Stimulated activated CD8-positive, alpha-beta memory T cell treated with anti-CD3 and anti-CD28 coated beads, Interleukin-15, amount 100 ng/mL, for 1 hour (primary cell): ENCODE measurements at places on chromosomes 13 and 19.

- no peak for DNase-seq
Observed at GRCh38 chr13:90448466-90449037, 898.9 kb upstream of the MIR17HG start.

DNA sequence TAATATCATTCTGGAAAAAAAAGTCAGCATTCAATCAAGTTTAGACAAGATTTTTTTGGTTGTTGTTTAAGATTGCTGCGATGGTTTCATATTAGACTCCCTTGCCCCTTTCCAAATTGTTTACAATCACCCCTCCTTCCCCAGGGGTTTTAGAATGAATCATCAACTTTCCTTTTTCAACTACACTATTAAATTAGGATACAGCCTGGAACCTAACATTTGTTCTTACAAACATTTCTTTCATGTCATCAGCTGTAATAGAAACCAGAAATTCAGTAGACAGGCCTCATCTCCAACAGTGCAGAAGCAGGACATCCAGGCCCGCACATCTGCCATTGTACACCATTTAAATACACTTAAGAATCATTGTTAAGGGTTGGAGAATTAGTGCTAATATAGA is 44.4 kb upstream of the WDFY2 start:
- DNase-seq, result no peak

DNA sequence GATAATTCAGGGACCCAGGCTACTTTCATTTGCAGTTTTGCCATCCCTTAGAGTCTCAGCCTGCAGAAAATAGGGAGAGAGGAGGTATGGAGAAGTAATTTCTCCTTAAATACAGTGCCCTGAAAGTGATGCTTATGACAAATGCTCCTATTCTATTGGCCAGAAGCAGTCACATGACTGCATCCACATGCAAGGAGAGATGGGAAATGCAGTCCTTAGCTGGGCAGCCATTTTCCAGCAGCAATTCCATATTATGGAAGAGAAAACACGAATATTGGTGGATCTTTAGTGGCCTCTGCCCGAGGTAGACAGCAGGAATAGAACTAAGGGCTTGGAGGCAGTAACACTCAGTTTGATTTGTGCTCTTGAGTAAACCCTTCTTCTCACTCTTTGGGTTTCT is 39.4 kb downstream of the VAV1 start:
- no peak for DNase-seq

- no peak for DNase-seq
Observed at GRCh38 chr19:54561840-54562239, 11.8 kb upstream of the LILRA2 start.

DNA sequence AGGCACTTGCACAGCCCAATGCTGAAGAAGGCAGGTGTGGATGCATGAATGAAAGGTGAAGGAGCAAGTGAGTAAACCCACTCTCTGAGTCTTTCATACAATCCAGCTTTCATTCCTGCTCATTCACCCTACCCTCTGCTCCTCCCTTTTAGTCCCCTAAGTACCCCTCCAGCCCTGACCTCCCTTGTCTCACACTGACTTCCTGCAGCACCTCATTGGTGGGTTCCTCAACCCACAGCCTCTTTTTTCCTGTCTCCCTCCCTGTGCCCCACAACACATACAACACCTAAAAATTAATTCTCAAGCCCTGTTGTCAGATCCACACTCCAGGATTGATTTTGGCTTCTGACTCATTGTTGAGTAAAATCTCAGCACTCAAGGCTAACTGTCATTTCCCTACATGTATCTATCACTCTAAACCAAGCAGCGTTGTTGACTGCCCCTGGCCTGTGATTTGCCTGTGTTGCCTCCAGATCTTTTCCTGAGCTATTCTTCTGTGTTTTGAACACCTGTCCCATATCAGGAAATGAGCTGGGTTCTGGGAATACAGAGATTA is 177.3 kb upstream of the SERP2 start:
- DNase-seq, result no peak

DNA sequence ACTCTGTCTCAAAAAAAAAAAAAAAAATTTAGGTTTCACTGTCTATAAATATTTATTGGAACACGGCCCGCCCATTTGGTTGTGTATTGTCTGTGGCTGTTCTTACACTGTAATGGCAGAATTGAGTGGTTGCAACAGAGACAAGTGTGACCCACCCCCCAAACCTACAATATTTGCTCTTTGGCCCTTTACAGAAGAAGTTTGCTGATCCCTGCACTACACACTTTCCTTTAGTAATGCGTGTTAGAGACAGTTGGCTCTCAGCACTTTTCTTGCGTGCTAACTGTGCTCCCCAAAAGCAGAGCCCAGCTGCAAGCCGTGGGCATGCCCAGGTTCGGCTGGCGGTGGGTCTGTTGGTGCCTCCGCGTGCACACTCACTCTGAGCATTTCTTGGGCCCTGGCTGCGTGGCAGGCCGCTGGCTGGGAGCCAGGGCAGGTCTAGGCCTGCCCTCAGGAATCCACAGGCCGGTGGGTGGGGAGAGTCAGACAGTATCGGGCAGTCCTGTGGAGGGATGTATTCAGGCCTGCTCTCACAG is 72.6 kb downstream of the SIPA1L3 start:
- DNase-seq, result no peak

DNA sequence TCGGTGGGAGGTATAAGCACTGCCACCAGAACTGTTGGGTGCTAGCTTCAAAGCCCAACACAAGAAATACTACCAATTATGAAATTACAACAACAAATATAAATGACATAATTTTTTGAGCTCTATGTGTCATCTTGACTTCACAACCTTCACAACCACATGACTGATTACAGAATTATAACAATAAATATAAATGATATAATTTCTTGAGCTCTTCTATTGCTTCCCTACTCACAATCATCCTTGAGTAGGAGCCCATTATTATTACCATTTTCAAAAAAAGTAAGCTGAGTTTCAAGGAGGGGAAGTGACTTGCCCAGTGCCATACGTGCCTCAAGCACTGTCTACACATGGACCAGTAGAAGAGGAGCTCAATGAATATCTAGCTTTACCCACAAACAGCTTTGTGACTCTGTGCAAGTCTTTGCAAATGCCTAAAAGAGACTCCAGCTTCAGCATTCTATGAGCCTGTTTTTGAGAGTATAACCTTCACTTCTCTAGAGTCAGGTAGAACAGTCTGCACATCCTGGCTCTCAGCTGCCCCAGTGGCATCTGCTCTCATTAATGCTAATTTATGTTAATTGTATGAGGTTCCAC is 22.6 kb downstream of the NCAN start:
- DNase-seq, result no peak

GRCh38 chr19:28424077-28424476 is 788.9 kb downstream of the UQCRFS1 start:
- no peak for DNase-seq

GRCh38 chr19:53517114-53517741 is 20.7 kb upstream of the ZNF331 start:
- DNase-seq, result no peak

GRCh38 chr13:43364210-43365038 is 341.0 kb downstream of the DNAJC15 start:
- no peak for DNase-seq

DNA sequence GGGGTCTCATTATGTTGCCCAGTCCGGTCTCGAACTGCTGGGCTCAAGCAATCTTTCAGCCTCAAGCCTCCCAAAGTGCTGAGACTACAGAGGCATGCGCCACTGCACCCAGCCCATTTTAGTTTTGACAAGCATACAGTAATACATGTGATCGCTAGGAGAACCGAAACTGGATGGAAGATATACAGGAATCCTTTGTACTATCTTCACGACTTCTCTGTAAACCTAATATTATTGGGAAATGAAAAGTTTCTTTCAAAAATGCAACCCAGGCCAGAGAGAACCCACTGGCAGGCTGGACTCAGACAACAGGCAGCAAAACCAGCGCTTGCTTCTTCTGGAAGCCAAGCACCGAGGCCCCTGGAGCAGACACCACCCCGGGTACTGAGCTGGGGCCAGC is 9.4 kb downstream of the C19orf12 start:
- no peak for DNase-seq

GRCh38 chr13:42740753-42741152 is 40.6 kb upstream of the FAM216B start:
- DNase-seq, result no peak

GRCh38 chr13:26442541-26442940 is 114.9 kb upstream of the WASF3 start:
- no peak for DNase-seq

GRCh38 chr13:26053418-26053980 is 1.7 kb upstream of the SHISA2 start:
- no peak for DNase-seq

- no peak for DNase-seq
Observed at GRCh38 chr19:51377422-51377821, 5.0 kb upstream of the NKG7 start.

GRCh38 chr13:99335603-99336002 is 28.4 kb upstream of the GPR183 start:
- DNase-seq, result no peak

DNA sequence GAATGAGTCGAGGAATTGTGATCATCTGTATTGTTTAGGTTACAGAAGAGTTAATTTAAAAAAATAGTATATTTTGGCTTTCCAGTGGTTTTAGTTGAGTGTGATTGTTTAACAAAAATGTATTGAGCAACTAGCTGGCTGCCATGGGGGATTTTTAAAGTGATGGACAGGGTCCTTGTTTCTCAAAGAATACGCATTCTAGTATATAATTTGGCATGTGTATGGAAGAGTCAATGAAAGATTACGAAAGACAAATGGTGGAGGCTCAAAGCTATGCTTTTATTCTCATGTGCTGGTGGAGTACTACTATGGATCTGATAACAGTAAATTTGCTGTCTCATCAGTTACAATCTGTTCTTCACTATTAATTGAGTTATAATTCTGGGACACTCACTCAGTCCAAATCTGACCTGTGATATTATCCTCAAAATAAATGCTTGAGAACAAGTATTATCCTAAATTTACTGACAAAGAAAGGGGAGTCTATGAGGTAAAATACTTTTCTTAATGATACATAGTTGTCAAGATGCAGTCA is 240.0 kb downstream of the GPC6 start:
- no peak for DNase-seq

- DNase-seq, result no peak
Observed at GRCh38 chr13:110448677-110449076, 112.8 kb downstream of the RAB20 start.

DNA sequence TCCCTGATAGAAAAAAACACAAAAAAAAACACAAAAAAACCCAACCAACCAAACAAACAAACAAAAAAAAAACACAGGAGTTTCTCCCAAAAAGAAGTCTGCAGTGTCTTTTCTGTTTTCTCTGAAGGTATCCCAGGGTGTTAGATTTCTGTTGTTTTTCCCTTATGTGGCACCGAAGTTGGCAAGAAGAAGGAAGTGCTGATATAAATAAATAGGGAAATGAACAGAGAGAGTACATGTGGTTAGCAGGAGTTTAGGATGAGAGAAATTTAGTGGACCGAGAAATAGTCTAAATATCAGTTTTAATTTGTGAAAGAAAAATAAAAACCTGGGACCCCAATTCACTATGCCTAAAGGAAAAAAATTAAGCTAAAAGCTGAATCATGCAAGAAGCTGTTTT is 287.0 kb upstream of the SGCG start:
- DNase-seq, result no peak

GRCh38 chr13:95184317-95184716 is 116.9 kb downstream of the ABCC4 start:
- DNase-seq, result no peak

- no peak for DNase-seq
Observed at GRCh38 chr19:33683881-33684537, 62.3 kb downstream of the CHST8 start.

- no peak for DNase-seq
Observed at GRCh38 chr13:25300861-25301346, 521 bp upstream of the NUP58 start.

DNA sequence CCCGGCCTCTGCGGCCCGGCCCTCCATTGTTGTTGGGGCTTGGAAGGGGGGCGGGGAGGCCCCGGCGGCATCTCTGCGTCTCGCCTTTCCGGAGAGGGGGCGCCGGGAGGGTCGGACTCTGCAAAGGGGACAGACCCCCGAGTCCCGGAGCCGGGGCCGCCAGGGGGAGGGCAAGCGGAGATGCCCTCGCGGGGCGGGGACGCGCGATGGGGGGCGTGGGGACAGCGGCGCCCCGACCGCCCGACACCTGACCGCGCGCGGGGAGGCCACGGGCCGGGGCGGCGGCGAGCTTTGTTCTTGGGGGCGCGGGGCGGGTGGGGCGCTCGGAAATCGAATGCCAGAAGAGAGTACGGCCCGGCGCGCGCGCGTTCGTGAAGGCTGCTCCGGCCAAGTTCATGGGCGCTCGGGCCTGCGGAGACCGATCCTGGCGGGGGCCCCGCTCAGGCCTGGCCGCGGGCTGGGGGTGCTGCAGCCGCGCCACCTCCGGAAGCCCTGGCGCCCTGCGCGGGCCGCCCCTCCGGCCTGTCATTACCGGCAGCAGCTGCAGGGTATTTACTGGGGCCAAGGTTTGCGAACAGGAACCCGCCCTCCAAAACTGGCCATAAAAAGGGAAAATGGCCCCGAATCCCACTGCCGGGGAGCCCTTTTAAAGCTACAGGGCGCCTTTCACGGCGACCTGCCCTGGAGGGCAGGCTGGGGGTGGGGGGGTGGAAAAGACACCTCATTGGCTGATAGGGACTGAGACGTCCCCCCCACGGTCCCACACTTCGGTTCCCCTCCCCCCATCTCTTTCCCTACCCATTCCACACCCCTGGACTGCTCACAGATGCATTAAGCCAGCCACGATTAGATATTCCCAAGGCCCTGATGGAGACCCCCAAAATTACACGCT is 11.1 kb upstream of the NANOS3 start:
- no peak for DNase-seq

DNA sequence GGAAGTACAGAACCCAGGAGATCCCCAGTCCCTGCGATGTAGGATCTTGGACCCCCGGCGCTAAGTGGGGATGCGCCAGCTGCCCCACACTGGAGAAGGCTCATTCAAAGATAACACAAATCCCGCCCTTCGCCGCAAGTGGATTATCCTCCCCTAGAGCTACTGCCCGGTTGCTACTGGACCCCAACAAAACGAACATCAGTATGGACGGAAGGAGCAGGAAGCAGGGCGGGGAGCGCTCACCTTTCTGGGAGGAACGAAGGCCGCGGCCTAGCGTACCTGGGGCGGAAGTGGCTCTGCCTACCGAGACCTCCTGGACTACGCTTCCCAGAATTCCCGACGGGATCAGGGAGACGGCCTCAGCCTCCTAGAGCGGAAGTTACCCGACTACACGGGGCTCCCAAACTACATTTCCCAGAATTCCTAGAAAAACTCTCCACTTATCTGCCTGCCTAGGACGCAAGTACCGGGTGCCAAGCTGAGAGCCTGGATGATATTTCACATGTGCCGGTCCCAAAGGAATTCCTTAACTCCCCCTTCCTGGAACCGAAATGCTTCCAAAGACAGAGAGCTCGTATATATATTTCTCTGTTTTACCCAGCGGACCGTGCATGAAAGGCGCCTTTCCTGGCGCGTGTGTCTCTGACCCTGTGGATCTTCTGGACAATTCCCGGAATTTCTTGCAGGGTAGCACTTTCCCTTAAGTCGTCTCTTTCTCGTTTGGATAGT is at the start of gene ZNF112:
TSS of gene ZNF112 (minus strand) at position 298 of the 729 bp plus-strand sequence. CDS start 16,141 bp downstream, outside the sequence.
- no peak for DNase-seq
